ENCODE measurements at places on chromosomes 13 and 19. TPM values are rescaled to one million over a fixed set of nuclear protein-coding genes. Genes with fewer than 3 reads are reported as not detected.
A peak's percentile ranks its signal among the peaks of the same experiment; 100 is the strongest.

LHB gene
- not detected for polyA plus RNA-seq

VSTM1 gene
- polyA plus RNA-seq, result 3.7 TPM

ELL gene
- 12.6 TPM for polyA plus RNA-seq

DNA sequence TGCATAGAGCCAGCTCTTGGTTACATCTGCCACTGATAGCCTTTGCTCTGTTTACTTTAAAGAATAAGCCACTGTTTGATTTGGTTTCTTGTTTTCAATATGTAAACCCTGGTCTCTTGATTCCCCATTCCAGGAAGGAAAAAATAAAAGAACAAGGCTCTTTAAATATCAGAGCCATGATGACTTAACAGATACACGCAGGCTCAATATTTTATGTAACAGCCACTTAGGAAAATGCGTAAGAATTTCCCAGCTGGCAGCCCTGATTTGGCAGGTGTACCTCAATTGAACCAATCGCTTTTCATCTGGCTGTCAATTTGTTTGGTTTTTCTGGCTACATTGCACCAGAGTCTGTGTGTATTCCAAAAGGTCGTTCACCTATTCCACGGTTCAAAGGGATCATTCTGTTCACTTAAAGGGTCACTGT is 65.6 kb downstream of the IRS2 start:
- no peak for DNase-seq

GRCh38 chr13:95813139-95813538 is 136.2 kb downstream of the DNAJC3 start:
- no peak for DNase-seq

DNA sequence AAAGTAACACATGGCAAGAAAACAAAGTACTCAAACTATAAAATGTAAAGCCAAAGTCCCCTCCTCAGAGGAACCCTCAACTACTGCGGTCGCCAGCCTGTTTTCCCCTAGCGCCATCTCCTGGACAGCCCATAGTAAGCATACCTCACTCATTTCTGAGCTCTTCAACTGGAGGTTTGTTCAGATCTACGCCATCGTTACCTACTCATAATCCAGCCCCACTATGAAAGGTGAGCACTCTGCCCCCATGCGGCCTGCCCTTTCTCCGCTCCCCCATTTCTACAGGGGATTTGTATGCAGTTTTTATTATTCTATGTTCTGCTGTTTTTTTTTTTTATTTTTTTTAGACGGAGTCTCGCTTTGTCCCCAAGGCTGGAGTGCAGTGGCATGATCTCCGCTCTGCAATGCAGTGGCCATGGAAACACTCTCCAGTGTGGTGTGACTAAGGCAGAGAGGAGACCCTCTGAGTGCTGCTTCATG is 26.2 kb downstream of the OPA3 start:
- peak; percentile 47 for DNase-seq

- no peak for DNase-seq
These were observed 56.0 kb upstream of the DOCK9 start for GRCh38 chr13:99033814-99034213.

DNA sequence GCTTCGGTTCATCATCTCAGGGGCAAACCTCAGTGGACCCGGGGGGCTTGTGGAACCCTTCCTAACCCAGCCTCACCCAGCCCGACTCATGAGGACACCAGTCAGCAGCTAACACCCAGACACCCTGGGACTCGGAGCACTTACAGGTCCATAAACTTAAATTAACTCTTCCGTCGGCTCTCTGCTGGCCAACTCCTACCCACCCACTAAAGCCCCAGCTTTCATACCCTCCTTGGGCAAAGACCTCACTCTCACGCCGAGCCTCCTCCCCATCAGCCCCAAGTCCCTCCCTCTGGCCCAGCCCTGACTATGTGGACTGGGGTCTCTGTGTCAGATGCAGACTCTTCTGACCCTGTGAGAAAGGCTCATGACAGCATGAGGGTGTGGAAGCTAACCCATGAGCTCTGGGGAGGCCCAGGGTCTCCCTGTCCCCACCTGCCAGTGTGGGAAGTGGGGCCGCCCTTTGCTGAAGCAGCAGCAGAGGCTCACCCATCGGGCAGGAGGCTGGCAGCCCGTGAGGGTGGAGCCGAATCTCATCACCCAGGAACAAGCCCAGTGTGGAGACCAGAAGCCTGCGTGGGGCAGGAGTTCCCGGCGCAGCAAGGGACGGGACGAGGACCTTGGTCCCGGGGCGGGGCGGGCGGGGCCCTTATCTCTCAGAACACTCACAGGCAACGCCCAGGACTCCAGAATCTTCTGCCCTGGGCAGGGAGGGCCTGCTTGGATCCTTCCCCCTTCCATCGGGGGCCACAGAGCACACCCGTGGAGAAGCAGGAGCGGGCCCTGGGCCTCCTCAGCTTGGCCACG is 19.8 kb downstream of the TCF3 start:
- no peak for DNase-seq

GRCh38 chr19:27975419-27976005 is 1237.4 kb downstream of the UQCRFS1 start:
- DNase-seq, result no peak

Data from CD14-positive monocyte (primary cell).